Tibial nerve (tissue), 4 donors: ENCODE measurements at places on chromosomes 12 and 14.

DNA sequence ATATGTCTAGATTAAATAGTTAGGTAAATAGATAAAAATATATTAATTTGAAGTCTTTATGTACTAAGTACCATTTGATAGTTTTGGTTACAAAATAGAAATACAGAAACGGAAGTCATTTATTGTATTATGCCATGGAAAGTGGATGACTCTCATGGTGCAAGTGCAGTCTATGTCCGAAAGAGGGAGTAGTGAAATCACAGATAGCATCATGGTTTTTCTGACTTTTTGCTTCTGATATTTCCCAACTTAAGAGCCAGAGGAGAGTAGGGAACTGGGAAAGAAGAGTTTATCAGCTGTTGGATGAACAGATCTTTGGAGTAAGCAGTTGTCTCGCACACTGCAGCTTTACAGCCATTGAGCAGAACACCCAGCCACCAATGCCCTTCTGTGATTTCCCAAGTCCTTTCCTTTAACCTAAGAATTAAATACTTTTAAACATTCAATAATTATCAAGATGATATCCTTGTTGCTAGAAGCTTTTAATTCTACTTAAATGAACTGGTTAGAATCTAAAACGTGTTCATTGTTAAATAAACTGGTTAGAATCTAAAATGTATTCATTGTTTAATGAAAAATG lies 18.4 kb upstream of the SRGAP1 start:
- DNase-seq = peak; percentile 34

DNA sequence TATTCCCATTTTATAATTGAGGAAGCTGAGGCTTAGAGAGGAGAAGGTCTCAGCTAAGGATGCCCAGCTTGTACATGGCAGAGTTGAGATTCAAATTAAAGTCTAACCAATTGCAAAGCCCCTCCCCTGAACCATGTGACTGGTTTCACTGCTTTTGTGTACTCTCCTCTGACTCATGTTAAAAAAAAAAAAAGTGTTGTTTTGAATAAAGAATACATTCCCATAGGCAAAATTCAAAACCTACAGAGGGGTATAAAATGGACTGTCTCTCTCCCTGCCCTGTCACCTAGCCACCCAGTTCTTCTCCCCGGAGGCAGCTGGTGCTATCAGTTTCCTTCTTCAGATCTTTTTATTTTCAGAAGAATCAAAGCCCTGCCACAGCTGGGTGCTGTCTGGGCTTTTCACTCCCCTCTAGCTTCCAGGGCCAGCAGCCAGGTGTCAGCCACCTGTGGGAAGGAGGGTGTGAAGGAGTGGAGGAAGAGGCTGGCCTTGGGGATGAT lies 5.4 kb downstream of the PSMD9 start:
- no peak for DNase-seq

- DNase-seq = peak; percentile 60
Observed at GRCh38 chr12:109428037-109428629, 49.0 kb downstream of the KCTD10 start.

GRCh38 chr14:30270200-30271161 lies 288.5 kb upstream of the G2E3 start:
- DNase-seq = peak; percentile 80

DNA sequence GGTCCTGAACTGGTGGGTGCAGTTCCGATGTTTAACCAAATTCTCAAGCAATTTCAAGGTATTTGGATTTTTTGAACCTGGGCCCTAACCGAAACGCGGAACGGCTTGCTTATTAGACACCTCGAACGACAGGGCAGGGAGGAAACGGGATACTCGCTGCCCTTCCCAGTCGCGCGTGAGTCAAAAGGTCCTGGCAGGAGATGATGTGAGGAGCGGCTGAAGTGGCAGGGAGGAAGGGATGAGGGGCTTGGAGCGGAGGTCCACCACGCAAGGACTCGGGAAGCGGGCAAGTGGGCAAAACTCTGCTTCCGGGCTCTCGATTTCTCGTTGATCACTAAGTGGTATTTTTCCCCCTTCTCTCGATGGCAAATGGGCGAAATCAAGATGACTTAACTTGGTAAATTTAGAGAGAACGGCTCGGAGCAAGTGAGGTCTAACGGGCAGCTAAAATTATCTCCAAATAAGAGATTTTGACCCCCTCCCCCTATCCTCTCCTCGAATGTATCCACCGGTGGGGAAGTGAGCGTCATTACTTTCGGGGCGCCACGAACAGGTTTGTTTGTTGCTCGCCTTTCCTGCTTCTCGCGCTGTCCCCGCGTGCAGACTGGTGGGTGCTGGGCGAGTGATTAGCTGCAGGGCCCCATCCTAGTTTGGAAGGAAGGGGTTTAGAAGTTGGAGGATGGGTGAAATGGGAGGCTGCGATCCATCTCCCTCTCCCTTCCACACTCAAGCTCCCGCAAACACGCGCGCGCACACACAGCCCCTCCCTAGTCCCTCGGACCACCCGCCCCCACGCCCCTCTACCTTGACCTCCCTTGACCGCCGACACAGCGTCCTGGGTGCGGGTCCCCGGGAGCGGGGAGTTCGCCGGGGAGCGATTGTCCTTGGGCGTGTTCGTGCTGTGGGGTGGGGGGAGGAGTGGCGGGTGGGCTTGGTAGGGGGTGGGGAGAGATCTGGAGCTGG lies 986 bp upstream of the NTF3 start:
- DNase-seq = no peak

DNA sequence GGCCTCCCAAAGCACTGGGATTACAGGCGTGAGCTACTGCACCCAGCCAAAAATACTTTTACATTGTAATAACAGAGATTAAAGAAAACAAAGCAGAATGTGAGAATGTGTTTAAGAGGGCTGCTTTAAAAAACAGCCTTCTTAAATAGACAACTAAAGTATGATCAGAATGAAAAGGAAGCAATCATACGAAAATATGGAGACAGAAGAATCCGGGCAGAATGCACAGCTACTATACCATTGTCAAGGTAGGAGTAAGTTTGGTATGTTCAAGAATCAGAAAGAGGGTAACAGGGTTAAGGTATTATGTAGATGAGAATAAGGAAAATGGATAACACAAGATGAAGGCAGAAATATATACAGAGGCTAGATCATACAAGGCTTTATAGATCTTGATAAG lies 8.5 kb downstream of the SEC23A start:
- DNase-seq = no peak

GRCh38 chr14:105844047-105844630 lies 317.8 kb downstream of the TMEM121 start:
- DNase-seq = no peak

GRCh38 chr12:46160101-46160980 lies 108.5 kb downstream of the SLC38A1 start:
- DNase-seq = no peak

GRCh38 chr14:58737511-58737910 lies 99.7 kb downstream of the DACT1 start:
- no peak for DNase-seq

DNA sequence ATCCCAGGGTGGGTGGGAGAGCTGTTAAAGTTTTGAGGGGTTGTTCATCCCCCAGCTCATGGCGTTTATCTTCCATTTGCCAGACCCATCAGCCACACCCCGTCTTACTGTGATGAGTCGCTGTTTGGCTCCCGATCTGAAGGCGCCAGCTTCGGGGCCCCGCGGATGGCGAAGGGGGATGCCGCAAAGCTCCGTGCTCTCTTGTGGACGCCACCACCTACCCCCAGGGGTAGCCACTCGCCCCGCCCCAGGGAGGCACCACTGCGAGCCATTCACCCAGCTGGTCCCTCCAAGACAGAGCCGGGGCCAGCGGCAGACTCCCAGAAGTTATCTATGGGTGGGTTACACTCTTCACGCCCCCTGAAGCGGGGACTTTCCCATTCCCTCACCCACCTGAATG lies 5.7 kb downstream of the RITA1 start:
- DNase-seq = no peak

- no peak for DNase-seq
Observed at GRCh38 chr12:23895792-23896218, 53.7 kb downstream of the SOX5 start.

DNA sequence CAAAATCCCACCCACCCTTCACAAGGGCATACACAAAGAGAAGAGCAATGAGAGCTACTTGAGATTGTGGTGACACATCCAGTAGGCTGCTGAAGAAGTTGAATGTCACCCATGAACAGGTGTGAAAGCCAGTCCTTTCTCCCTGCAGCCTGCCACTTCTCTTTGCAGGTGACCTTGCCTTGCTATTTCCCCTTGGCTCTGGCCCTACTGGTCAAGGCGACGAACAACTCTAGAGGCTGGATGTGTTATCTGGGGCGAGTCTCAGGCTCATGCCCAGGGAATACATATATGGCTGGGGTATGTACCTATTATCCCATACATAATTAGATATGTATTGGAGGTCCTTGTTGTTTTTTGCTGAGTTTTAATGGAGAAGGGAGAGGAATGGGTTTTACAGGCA lies 70.2 kb upstream of the EGLN3 start:
- no peak for DNase-seq
